ENCODE measurements at places on chromosomes 7 and 10. TPM values are rescaled to one million over a fixed set of nuclear protein-coding genes. Genes with fewer than 3 reads are reported as not detected.

CFAP46 gene
- not detected for total RNA-seq

UTF1 gene
- total RNA-seq, result not detected

SLC18A2 gene
- total RNA-seq, result not detected

DNA sequence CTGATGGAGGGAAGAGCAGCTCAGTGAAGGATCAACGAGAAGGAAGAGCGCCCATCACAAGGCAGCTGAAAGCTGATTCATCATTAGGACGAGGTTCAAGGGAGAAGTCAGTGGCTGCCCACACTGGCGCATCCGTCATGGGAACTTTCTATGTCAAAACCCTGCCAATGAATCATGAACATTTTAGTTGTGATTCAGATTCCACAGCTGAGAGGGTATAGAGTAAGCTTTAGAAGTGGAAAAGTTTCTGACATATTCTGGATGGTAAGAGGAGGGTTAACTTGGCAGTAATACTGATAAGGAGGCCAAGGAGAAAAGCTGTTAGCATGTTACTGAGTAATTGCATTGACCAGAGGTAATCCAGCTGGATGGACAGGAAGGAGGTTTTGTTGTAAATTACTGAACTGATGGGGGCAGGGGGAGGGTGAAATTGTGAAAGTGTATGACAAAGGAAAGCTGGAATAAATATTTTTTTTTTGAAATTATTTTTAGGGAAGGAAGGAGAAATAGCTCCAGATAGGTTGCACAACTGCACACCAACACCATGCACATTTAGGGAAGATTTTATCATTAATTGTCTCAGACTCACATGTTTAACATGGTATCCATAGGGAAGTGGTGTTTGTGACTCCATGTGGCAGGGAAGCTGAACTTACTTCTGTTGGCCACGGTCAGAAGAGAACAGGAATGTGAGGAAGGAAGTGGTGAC is 78.3 kb upstream of the NRP1 start:
- DNase-seq, result no peak

DNA sequence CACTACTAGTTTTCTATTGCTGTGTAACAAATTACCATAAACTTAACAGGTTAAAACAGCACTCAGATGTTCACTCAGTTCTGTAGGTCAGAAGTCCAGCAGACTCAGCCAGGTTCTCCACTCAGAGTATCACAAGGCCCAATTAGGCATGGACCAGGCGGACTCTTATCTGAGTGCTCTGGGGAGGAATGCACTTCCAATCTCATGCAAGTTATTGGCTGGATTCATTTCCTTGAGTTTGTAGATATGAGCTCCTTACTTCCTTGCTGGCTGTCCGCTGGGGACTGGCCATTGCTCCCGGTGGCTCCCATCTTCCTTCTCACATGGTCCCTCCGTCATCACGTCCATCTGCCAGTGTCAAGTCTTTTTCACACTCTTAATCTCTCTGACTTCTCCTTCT is 137.0 kb upstream of the PRR15 start:
- no peak for DNase-seq

DNA sequence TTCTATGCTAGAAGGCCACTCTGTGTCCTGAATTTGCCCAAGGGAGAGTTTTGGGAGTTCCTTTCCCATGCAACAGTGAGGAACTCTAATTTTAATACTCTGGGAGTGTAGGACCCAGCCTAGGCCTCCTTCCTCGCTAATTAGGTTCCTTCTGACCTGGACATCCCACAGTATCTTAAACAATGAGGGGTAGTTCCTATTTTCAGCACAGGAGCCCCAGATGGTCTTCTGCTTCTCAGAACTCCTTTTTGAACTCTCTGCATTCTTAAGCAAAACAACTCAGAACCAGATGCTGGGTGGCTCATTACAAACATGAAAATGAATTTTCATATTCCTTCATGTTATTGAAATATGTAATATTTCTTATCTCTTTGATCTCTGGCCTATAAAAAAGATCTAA is 116.9 kb downstream of the LRMDA start:
- no peak for DNase-seq

All from activated CD8-positive, alpha-beta memory T cell treated with anti-CD3 and anti-CD28 coated beads, Interleukin-2, amount 10 ng/mL, durations not matched to agents 7 days and 5 days (primary cell).